ENCODE measurements at places on chromosomes 4 and X.

- DNase-seq = no peak
These were observed 338.8 kb downstream of the BCOR start for GRCh38 chrX:39758791-39759525.

DNA sequence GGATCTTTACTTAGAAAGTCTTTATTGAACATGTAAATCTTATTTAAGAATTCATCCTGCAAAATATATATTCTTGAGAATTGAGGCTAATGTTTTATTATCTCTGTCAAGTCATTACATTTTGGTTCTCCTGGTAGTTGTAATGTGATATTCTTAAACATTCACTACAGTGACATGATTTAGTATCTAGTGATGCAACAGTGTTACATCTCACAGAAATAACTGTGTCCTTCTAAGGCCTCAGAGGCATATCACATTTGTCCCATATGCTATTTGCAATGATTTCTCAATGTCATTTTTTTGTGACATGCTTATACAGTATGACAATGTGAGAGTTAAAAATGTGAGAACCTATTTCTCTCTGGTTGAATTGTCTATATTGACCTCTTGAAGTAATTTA lies 34.1 kb downstream of the PRRG1 start:
- no peak for DNase-seq

DNA sequence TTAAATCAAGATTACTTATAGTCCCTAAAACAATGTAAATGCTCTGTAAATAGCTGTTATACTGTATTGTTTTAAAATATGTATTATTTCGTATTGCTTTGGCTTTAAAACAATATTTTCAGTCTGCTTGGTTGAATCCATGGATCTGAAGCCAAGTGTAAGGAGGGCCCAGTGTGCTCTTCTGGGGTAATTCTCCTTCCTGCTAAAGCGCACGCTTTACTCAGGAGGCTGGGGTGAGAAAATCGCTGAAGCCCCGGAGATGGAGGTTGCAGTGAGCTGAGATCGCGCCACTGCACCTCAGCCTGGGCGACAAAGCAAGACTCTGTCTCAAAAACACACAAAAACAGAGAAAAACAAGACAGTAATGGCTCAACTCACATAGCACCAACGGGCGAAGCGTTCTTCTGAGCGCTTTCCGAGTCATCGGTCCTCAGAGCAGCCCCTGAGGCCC lies 391 bp upstream of the IDUA start:
- no peak for DNase-seq

DNA sequence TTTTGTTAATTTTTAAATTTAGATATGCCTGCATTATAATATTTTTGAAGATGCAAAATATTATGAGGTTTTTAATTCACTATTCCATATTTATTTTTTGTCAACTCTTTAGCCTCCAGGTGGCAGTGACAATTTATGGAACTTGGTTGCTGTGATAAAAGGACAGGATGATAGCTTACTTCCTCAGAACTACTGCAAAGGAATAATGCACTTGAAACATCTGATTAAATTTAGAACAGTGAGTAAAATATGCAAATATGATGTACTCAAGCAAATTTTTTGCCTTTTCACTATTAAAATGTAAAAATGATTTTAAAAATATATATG lies 45.1 kb downstream of the SPATA4 start:
- peak; percentile 12 for DNase-seq

GRCh38 chr4:185384930-185385331 lies 10.8 kb downstream of the LRP2BP start:
- DNase-seq = no peak

DNA sequence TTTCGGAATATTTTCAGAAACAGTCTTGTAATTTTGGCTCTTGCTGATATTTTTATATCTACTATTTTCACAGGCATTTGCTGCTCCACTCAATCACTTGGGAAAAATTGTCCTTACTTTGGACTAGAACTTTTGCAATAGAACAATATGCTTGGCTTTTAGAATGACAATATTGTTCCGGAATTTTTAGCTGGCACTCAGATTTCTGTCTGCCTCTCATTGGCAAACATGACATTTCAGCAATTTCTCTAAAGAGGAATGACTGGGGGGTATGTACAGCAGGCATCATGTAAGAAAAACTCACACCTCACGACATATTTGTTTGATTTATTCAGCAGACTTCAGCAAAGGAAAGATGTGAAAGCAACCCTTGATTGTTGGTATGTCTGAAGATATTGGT lies 243.6 kb upstream of the GPRIN3 start:
- no peak for DNase-seq

DNA sequence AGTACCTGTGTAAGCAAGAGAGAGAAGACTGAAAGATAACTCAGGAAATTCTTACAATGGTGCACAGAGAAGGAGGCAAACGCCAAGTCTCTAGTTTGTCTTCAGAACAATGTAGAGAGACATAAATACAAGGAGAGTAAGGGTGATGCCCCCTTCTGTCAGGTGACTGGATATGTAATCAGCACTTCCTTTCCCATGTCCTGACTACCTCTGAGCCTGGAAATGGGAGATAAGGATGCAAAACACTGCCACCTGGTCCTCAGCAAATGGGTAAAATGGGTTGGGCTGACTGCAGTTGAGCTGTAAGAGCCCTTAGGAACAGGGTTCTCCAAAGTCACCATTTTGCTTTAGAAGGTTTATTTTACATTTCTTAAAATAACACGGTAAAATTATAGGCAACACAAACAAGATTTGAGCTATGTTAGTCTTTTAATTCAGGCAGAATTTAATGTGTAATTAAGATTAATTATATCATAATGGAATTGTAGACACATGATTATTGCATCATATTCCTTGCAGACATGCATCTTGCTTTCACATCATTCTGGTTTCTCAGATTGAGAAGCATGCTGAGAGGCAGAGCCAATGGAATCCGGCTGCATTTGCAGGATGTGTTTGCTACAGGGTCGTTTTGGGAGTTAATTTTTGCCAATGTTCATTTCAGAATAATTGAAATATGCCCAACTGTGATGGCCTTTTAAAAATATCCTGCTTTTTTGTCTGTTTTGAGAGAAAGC lies 37.2 kb upstream of the ARX start:
- DNase-seq = no peak

DNA sequence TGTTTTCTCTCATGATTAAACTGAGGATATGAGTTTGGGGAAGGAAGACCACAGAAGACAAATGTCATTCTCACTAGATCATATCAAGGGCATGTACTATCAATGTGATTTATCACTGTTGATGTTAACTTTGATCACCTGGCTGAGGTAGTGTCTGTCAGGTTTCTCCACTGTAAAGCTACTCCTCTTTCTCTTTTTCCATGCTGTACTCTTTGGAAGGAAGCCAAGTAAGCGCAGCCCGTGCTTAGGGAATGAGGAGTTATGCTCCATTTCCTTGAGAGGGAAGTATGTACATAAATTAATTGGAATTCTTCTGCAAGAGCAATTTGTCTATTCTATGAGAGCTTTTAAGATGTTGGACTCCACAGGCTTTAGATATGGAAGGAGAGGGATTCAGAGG lies 4.0 kb upstream of the KANTR start:
- DNase-seq = no peak

DNA sequence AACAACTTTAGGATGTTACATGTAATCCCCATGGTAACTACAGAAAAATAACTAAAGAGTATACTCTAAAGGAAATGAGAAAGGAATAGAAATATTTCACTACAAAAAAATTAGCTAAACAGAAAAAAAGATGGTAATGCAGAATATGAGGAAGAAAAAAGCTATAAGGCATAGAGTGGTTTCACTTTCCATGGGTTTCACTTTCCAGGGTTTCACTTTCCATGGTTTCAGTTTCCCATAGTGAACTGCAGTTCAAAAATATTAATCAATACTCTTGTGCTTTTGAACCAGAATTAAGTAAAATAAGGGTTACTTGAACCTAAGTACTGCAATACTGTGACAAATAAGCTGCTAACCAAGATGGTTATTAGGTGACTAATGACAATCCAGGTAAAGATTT lies 42.0 kb downstream of the NPFFR2 start:
- DNase-seq = peak; percentile 54

Data from suppressor macrophage treated with lipopolysaccharide for 4 hours (primary cell).